AG10803 (cell line): ENCODE measurements at places on chromosomes 2 and 18.

DNA sequence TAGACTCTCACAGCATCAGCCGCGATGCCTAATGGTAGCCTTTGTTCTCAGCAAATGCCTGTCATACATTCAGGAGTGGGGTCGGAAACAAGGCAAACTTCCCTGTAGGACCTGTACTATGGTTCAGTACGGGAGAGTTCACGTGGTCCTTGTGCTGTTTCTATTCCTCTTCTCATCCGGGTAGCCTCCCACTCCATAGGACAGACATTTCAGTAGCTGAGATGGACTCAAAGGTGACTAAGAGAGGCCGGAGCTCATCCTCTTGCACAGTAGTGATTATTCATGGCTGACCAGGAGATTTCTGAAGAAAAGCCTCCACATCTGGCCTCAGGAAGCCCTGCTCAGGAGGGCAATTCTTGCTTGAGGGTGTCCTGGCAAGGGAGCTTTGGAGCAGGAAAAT, 117.8 kb upstream of the SPRED2 start:
- no peak for DNase-seq

- DNase-seq, result peak; percentile 87
Measured at GRCh38 chr2:163266772-163267171, 428.2 kb upstream of the KCNH7 start.

DNA sequence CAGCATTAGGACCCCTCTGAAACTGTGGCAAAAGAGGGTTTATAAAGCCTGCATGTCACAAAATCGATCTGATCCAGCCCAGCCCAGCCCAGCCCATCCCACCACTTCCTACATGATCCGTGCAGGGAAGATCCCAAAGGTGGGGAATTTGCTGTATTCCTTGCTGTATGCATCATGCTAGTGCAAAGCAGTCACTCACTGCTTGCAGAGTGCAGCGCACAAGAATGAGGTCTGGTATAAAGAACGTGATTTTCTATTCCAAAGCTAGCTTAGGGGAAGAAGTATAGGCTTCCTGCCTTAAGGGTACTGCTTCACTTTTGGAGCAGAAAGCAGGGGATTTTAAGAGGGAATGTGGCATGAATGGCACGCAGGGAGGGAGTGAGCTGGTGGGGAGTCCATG, 18.9 kb upstream of the SERPINB11 start:
- no peak for DNase-seq

DNA sequence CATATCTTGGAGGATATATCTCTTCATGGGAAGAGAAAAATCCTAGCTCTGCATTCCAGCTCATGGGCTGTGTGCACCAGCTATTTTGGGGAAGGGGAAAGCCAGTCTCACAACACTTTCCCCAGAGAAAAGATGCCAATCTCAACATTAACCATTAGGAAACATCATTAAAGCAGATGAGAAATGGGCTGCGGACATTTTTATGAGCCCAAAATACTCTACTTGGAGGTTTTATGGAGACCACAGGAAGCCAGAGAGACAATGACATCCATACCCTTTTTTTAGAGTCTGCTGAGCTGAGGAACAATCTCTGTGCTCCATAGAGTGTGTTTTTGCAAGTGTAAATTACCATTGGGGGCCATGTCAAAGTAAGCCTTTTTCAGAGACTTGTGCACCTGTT, 213.7 kb downstream of the TRIB2 start:
- DNase-seq, result no peak

GRCh38 chr2:218229239-218229638, 12.2 kb downstream of the ARPC2 start:
- peak; percentile 85 for DNase-seq

DNA sequence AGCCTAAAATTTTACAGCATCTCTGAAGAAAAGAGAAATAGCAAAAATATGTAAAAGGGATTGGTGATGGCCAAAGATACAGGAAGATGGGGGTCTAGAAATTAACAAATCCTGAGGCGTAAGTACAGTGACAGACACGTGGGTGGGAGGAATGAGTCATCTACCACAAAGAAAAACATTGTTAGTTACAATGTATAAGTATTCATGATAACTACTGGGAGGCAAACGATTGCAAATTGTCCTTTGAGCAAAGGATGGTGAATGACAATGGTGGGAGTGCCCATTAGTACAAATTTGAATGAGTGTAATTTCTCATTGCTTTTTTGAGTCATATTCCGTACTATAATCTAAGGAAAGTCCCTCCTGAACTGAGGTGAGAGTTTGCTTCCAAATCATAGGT, 809.0 kb upstream of the FAM98A start:
- DNase-seq, result no peak

- no peak for DNase-seq
Measured at GRCh38 chr18:46810481-46811000, 53.7 kb upstream of the ST8SIA5 start.

DNA sequence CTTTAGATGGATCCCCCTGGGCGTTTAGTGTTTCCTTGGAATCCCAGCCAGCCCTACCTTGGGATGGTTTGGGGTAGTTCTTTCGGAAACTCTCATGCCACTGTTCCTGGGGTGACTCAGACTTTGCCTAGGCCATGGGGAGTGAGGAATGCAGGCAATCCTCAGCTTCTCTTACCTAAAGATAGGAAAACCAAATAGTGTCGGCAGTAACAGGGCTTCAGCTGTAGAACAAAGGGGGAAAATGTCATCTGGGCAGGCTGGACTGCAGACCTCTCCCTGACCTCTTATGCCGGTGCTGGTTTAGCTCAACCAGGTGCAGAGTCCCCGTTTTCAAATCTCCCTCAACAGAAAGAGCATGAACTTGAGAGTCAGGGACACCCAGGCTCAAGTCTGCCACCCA, 252.1 kb downstream of the TSN start:
- DNase-seq, result no peak

DNA sequence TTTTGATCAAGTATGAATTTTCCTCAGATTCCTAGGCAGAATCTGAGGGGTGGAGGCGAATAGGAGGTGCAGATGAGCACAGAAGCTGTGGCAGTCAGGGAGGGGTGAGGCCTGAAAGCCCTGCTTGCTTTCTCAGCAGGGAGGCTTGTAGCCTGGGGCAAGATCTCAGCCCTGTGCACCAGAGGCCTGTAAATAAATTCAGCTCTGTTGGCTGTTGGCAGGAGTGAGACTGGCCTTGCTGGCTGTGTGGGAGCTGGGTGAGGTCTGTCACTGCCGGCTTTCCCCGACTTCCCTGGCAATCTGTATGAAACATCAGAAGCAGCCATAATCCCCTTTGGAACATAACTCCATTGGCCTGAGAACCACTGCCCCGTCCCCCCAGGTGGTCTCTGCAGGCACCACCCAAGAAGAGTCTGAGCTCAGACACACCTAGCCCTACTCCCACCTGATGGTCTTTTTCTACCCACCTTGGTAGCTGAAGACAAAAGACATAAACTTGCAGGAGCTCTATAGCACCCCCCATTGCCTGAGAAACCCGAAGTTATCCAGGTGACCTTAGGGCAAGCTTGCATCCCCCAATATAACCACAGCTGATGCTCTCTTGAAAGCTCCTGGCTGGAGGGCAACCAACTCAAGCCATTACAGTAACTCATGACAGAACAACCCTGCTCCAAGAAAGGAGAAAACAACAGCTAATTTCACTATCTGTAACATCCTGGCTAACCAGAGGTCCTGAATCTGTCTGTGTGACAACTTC, 32.3 kb downstream of the EVA1A start:
- DNase-seq, result peak; percentile 32

- DNase-seq, result no peak
Measured at GRCh38 chr2:221807706-221808105, 235.6 kb upstream of the EPHA4 start.

GRCh38 chr2:240898108-240898730, 2.3 kb upstream of the MAB21L4 start:
- no peak for DNase-seq

- no peak for DNase-seq
Measured at GRCh38 chr2:25651782-25652455, 21.5 kb downstream of the DTNB start.

DNA sequence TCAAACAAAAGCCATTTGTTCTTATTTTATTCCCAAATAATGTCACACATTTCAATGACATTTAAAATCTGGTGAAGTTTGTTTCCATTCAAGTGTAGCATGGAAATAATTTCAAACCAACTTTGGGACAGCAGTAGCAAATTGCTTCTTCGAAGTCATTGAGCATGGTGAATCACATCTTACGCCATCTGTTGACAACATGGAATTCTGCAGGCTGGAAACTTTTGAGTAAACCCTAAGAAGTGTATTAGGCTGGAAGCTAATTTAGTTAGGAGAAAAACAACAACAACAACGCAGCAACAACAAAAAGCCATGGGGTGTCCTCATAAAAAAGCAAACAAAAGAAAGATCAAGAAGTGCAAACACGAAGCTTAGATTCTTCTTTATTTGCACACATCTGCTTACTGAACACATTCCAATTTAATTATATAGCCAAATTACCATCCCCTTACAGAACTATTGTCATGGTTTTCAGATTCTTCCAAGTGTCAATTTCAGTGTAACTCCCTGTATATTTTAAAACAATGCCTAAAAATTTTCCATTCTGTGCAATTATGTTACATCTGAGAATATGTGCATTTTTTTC, 659.0 kb upstream of the CDH7 start:
- no peak for DNase-seq

DNA sequence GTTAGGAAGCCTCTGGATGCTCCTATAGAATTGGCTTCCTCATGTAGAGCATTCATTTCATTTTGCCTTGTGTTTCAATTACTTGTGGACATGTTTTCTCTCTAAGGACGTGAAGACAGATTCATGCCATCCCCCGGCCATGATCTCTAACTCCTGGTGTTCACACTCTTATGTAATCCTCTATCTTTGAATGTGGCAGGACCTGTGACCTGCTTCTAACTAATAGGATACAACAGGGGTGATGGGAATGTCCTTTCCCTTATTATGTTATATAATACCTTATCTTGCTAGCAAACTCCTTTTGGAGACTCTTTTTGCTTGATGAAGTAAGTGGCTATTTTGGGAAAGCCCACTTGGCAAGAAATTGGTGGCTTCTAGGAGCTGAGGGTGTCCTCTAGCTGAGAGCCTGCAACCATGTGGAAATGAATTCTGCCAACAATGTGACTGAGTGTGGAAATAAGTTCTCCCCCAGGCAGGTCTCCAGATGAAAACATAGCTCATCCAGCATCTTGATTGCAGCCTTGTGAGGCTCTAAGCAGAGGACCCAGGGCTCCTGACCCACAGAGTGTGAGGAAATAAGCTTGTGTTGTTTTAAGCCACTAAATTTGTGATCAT, 13.8 kb downstream of the DPYSL5 start:
- DNase-seq, result no peak

GRCh38 chr2:70733646-70734180, 34.3 kb downstream of the ADD2 start:
- DNase-seq, result no peak

GRCh38 chr2:224182498-224182897, 143.4 kb upstream of the SERPINE2 start:
- DNase-seq, result no peak

GRCh38 chr18:11149441-11150270, at the start of gene PIEZO2:
Gene PIEZO2 (minus strand): TSS chr18:11149569. CDS start chr18:11148588, 981 bp downstream.
- peak; percentile 24 for DNase-seq

DNA sequence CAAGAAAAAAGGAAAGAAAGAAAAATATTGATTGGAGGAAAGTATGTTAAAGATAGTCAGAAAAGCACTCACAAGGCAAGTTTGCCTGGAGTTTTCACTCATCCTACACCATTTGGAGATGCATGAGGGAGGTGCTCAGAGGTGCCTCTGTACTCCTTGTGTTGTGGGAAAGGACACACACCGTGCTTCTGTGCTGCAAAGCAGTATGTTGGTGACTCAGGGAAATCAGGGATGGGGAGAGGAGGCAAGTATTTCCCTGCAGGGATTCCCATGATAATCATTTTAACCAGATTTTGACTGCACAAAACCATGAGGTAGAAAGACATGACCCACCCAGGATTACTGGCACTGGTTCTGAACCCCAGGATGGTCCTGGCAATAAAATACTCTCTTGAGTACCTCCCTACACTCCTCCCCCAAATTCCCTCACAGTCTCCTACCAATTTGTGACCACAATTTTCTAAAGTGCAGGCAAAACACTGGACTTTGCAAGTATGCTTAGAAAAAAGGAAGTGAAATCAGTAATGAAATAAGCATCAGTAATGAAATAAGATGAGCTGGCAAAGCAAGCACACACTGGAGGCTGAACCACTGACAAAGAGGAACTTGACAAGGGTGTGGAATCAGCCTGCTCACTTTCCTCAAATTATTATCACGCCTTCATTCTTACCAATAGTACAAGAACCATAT, 155.5 kb upstream of the ACVR2A start:
- DNase-seq, result no peak

GRCh38 chr2:199509403-199509802, 51.7 kb upstream of the SATB2 start:
- DNase-seq, result no peak

- DNase-seq, result peak; percentile 28
Measured at GRCh38 chr2:111950236-111950635, 51.8 kb downstream of the MERTK start.

GRCh38 chr18:30450927-30451326, 591.6 kb downstream of the DSC3 start:
- DNase-seq, result no peak

DNA sequence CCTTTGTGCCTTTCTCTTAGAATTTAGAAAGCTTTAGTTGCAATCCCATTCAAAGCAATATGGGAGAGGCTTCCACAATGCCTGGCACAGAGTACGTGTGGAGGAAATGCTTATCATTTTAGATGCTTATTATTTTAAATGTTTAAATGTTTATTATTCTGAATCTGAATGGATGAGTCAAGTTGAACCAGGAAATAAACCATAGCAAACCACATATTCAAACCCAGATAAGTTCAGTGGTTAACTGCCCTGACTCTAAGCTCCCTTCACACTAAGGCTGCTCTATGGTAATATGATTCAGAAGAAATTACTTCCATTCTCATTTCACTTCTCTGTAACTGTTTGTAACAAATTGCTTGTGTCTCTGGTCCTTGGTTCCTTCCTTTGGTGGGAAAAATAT, 5.2 kb upstream of the PPP4R1 start:
- peak; percentile 65 for DNase-seq

- no peak for DNase-seq
Measured at GRCh38 chr2:64145119-64145518, 899 bp upstream of the PELI1 start.

- no peak for DNase-seq
Measured at GRCh38 chr2:68799140-68800026, 64.8 kb downstream of the ARHGAP25 start.

GRCh38 chr2:216426938-216427337, 14.7 kb downstream of the SMARCAL1 start:
- peak; percentile 85 for DNase-seq

DNA sequence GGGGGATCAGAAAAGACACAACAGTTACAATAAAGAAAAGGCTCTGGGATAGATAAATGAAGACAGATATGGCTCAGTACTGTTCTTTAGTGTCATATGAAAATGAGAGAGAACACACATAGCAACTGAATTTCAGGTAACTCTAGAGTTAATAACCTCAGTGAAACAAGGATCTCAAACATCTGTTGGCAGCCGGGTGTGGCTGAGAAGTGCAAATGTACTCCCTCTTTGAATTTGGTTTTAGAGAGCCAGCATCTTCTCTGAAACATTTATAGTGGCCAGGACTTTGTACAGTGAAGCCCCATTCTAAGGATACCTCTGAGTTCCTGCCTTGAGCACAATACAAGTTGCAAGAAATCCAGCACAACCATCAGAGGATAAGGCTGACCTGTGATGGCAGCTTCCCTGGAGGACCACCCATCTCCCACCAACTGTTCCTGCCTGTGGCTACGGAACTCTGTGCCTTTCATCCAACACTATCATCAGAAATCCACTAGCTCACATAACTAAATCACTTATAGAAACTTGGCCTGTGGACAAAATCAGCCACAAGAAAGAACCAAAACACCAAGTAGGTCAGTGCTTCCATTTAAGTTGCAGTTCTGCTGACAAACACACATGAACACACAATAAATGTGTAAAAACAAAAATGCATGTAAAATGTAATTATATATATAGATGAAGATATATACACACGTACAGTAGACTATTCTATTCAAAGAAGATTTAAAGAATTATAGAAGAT, 37.3 kb upstream of the PEX13 start:
- no peak for DNase-seq
